Sigmoid colon (tissue), 7 donors: ENCODE measurements at places on chromosomes 1 and 21. TPM values are rescaled to one million over a fixed set of nuclear protein-coding genes. Genes with fewer than 3 reads are reported as not detected.

GRCh38 chr1:2342384-2343022 is 48.9 kb downstream of the MORN1 start:
- DNase-seq = no peak

DNA sequence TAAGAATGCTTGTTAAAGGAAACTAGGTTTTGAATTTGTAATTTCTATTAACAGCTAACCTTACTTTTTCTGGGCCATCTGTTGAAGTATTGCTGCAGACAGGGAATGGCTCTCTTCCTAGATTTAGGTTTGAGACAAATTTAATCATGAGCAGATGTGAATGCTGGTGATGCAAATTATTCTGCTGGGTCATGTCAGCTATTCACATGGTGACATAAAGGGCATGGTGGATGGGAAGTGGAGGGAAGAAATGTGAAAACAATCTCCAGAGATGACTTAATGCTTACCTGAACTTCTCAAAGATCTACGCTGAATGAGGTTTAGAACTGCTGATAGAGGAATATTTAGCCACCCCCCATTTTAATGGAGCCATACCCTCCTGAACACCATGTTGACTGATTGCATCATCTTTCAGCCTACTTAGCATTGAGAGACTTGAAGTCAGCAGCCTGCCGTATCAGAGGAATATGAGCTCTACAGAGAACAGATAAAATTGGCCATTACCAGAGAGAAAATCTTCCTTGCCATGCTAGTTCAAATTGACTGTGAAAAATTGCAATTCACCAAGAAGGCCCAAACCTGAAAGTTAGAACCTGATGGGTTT is 138.8 kb downstream of the HHAT start:
- DNase-seq = no peak

Gene TSPEAR
- 0.20 TPM for polyA plus RNA-seq

- peak; percentile 53 for DNase-seq
Measured at GRCh38 chr21:45179568-45180245, 105.3 kb downstream of the ADARB1 start.

Gene TCHHL1
- not detected for polyA plus RNA-seq

DNA sequence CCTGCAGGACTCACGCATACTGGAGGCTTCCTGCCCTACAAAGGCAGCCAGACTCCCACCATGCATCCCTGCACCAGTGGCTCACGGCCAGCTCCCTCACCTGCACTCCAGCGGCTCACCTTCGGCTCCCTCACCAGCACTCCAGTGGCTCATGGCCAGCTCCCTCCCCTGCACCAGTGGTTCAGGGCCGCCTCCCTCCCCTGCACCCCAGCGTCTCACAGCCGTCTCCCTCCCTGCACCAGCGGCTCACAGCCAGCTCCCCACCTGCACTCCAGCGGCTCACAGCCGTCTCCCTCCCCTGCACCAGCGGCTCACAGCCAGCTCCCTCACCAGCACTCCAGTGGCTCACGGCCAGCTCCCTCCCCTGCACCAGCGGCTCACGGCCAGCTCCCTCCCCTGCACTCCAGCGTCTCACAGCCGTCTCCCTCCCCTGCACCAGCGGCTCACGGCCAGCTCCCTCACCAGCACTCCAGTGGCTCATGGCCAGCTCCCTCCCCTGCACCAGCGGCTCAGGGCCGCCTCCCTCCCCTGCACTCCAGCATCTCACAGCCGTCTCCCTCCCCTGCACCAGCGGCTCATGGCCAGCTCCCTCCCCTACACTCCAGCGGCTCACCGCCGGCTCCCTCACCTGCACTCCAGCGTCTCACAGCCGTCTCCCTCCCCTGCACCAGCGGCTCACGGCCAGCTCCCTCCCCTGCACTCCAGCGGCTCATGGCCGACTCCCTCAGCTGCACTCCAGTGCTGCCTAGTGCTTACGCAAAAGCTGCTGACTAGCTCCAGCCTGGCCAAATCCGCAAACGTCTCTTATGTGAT is 324.5 kb downstream of the NPHP4 start:
- peak; percentile 52 for DNase-seq

- DNase-seq = no peak
Measured at GRCh38 chr1:210342986-210343780, 14.5 kb downstream of the HHAT start.

DNA sequence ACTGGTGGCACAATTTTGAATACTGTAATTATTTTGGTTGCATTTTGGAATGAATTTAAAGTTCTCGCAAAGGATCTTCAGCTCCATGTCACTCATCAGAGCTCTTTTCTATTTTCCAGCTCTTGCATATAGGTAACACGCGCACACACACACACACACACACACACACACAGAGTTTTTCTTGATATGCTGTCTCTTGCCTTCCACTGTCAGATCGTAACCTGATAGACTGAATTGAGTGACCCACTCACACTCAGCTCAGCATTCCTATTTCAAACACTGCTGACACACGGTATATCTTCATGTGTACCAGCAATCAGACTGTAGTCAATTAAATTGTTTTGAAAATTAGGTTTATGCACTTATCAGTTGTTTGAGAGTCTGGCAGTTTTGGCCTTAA is 214.1 kb downstream of the PBX1 start:
- DNase-seq = no peak

- DNase-seq = no peak
Measured at GRCh38 chr1:2602866-2603520, 16.4 kb downstream of the PRXL2B start.

DNA sequence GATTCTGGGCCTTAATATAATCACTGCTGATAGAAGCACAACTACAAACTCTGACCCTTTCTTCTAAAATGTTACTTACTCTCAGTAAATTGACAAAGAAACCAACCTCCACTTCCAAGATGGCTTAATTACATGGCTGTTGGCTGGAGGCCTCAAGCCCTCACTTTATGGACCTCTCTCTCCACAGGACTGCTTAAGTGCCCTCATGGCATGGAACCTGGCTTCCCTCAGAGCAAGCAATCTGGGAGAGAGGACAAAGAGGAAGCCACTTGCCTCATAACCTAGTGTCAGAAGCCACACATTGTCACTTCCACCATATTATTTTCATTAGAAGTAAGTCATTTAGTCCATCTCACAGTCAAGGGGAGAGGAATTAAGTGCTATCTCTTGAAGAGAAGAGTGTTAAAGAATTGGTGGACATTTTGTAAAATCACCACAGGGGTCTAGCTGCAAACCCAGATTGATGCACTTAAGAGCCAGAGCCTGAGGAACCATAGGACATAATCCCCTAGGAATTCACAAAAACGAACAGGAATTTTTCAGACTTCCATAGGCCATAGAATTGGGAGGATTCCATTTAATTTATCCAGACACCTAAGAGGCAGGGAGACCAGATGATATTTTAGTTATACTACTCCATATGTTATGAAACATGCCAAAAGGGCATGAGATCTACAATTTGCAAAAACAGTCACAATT is 97.5 kb upstream of the TNFSF4 start:
- DNase-seq = no peak

GRCh38 chr1:67201891-67202290 is 35.6 kb downstream of the IL23R start:
- DNase-seq = no peak

- DNase-seq = no peak
Measured at GRCh38 chr1:246631426-246631825, 65.2 kb downstream of the CNST start.

DNA sequence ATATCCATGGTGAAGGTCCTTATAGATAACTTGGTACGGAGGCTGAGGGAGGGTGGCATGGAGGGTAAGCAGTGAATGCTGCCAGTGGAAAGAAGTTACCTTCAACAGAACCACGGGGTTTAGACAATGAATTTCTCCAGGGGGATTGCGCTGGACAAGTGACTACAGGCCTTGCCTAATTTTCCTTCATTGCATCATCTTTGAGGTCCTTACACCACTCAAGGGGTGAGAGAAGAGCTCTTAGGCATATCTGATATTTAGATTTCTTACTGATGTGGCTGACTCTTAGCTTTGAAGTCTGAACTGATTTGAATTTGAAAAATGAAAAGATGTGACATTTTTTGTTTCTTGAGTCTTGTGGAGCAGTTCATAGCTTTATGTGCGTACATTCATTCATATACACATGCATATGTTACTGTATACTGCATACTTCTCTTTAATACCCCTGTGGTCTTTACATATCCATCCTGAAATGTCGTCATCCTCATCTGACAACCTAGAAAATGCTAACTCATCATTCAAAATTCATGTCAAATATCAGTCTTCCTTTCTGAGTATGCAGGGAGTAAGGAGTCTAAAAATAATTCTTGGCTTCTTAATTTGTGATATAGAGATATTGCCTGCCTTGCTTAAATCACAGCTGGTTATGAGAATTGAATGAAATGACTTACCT is 63.6 kb downstream of the DNM3 start:
- no peak for DNase-seq

- no peak for DNase-seq
Measured at GRCh38 chr1:231460614-231461013, 38.5 kb upstream of the EGLN1 start.

DNA sequence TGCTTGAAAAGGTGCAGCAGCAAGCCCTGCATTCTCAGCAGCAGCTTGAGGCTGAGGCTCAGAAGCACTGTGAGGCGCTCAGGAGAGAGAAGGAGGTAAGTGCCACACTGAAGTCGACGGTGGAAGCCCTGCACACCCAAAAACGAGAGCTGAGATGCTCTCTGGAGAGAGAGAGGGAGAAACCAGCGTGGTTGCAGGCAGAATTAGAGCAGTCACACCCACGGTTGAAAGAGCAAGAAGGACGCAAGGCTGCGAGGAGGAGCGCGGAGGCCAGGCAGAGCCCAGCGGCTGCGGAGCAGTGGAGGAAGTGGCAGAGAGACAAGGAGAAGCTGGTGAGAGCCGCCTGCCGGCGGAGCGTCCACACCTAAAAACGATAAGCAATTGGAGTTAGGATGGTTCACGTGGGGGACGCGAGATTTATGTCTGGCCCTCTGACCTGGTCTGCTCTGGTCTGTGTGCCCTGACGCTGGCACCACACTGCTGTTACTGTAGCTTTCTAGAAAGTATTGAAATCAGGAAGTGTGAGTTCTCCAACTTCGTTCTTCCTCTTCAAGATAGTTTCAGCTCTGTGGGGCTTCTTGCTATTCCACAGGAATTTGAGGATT is 26.7 kb upstream of the DIP2A start:
- DNase-seq = no peak

GRCh38 chr1:207004931-207005830 is 27.4 kb downstream of the C1orf116 start:
- no peak for DNase-seq

DNA sequence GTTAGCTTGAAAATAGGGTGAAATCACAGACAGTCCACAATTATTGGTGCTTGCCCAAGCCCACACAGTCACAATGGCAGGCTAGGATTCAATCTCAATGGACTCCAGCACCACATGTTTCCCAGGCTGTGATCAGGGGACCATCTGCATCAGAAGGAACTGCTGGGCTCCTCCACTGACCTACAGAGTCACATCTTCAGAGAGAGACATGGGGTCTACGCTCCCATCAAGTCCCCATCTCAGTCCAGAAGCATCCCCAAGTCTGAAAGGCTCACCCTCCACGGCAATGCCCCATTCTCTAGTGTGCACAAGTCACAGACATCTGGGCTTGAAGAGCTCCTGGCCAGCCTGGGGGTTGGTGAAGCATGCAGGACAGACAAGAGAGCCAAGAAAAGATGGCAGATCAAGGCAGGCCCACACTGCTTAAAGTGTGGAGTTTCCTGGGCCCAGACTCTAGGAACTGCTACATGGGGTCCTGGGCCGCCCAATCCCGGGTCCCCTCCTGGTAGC is 262.5 kb downstream of the NPHP4 start:
- peak; percentile 44 for DNase-seq

GRCh38 chr1:235206533-235207208 is 45.6 kb upstream of the RBM34 start:
- DNase-seq = no peak

- DNase-seq = no peak
Measured at GRCh38 chr1:61682891-61683290, 42.0 kb downstream of the TM2D1 start.

GRCh38 chr1:34362949-34363348 is 186.2 kb downstream of the C1orf94 start:
- no peak for DNase-seq

DNA sequence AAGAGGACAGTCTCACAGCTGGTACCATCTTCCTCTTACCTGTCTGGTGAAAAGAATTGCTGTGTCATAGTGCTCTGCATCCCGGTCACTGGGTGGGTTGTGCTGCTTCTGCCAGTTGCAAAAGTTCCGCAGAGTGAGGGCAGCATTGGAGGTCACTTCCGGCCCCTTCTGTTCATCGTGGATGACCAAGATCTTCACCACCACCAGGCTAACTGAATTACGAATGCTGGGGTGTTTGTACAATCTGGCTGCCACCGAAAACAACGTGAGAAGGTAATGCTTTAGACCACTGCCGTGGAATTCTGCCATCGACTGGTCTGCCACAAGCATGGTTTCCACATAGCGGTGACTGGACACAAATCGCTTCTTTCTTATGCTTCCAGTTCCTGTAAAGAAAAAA is 2.9 kb downstream of the ADAMTS1 start:
- DNase-seq = no peak

DNA sequence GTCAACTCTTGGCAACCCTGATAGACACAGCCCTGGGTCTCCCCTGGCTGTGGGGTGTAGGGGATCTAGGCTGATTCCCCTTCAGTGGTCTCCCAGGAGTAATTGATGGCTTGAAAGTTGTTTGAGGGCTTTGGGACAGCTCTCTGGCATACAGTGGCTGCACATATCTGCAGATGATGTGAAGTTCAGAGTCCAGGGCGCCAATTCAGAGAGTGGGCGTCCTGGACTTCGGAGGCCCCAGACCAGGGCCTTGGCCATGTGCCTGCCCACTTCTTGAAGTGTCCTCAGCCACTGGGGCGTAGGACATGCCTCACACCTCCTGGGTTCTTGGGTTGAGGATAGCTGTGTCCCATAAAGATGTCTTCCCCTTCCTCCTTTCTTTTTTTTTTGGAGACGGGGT is 2.6 kb downstream of the INAVA start:
- no peak for DNase-seq

Gene LORICRIN
- 0.06 TPM for polyA plus RNA-seq

GRCh38 chr1:30908316-30908695 is 252 bp downstream of the SDC3 start:
- no peak for DNase-seq

GRCh38 chr1:175493321-175494010 is 249.9 kb downstream of the TNR start:
- no peak for DNase-seq

GRCh38 chr1:85502625-85503083 is 37.7 kb upstream of the DDAH1 start:
- DNase-seq = peak; percentile 73

Gene MCOLN2
- polyA plus RNA-seq = 6.0 TPM

DNA sequence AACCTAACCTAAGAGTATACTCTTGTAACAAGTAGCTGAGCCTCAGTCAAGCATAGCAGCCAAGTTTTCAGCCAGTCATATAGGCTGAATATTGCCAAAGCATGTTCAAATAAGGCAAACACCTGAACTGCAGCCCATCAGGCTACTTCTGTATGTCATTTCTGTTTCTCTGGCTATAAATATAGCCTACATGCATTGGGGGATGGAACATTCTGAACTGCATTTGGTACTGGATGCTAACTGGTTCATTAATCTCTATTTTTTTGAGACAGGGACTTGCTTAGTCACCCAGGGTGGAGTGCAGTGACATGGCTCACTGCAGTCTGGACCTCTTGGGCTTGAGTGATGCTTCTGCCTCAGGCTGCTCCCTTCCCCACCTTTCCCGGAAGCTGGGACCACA is 37.3 kb downstream of the MAST2 start:
- no peak for DNase-seq

Gene CLDN17
- polyA plus RNA-seq = not detected

Gene CLIC6
- 5.4 TPM for polyA plus RNA-seq

Gene NAV1
- polyA plus RNA-seq = 8.2 TPM

GRCh38 chr1:21898326-21899200 is 38.5 kb downstream of the HSPG2 start:
- no peak for DNase-seq
